ENCODE measurements at places on chromosomes 13 and 19.

GRCh38 chr19:47120470-47121067, 7.0 kb upstream of the ZC3H4 start:
- no peak for DNase-seq

DNA sequence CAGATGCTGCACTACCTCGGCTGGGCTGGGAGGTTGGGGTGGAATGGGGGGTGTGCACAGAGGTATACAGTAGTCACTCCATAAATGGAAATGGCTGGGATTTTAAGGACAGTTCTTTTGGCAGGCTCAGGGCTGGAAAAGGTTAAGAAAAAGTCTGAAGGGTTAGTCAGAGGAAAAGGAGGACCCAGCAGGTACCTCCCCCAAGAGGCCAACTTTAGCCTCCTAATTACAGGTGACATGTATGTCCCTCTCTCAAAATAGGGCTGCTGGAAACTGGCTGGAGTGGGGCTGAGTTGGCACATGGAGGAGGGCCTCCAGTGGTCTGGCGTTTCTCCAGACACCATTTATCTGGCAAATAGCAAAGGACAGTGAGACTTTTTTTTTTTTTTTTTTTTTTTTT, 994 bp downstream of the CCDC194 start:
- no peak for DNase-seq

GRCh38 chr19:51694318-51695085, 1.4 kb downstream of the SPACA6 start:
- no peak for DNase-seq

DNA sequence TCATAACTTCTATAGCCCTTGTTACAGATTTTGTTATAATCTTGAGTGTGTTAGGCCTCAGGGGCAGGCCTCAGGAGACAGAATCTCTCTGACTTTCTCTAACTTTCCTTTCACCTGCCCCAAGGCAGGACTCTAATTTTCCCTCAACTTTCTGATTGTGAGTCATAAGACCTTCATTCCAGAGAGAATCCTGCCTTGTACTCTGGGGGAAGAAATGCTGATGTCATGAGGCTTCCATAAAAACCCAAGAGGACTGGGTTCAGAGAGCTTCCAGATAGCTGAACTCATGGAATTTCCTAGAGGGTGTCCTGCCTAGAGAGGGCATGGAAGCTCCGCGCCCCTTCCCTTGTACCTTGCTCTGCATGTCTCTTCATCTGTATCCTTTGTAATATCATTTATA, 5.3 kb upstream of the KBTBD6 start:
- no peak for DNase-seq

DNA sequence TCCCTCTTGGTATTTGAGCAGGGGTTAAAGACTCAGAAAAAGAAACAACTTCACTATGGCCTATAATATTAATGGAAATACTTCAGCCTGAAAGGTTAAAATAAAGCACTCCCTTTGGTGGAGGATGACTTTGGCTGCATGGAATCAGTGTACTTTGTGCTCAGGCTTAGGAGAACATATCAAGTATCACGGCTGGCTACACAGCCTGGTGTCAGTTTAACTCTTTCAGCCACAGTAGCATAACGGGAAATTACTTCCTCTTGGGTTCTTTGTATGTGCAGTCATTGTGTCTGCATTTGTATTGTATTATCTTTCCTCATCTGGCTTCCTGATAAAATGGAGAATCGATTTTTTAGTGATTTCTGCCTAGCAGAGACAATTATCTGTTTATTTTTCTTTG, 239.0 kb downstream of the GGACT start:
- DNase-seq, result peak; percentile 28

DNA sequence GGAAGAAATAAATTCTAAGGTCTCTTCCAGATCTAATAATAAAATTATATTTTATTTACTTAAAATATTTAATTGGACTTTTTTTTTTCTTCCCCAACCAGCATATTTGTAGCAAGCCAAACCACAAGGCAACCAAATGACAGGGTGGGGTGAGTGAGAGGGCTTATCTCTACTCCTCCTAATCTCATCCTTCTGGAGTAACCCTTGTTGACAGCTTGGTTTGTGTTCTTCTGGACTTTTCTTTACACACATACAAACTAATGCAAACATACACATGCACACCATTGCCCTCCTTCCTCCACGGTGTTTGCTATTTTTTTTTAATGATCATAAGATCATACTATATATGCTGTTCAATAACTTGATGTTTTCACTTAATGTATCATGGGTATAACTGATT, 383.1 kb downstream of the DLEU7 start:
- DNase-seq, result no peak

- no peak for DNase-seq
Observed at GRCh38 chr19:3253270-3253669, 28.8 kb downstream of the CELF5 start.

DNA sequence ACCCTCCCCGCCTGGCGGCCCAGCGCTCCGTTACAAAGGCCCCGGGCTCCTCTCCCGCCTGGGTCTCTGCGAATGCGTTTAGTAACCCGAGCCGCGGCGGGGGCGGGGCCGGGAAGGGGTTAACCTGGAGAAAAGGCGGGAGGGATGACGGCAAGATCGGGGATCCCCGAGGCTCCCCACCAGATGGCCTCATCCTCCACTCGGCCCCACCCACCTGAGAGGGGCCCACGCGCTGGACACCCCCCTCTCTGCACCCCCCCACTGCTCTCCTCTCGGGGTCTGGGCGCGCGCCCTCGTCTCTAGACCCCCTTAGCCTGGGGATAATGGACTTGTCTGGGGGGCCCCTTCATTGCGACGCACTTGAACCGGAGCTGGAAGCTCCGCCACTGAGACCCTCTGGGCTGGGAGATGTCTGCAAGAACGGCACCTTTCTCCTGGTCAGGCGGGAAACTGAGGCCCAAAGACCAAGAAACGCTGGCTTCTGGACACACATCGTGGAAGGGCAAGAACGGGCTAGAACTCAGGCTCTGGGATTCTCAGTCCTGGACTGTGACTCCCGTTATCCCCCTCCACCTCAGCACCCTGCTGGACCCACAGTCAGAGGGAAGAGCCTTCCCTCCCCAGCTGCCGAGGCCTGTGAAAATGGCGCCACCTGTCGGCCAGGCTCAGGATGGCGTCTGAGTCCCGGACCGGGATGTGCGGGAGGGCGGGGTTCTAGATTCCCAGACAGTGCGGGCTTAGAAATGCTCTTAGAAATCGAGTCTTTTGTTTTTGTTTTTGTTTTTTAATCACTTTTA, 2.9 kb upstream of the LTBP4 start:
- DNase-seq, result peak; percentile 62

GRCh38 chr13:61414686-61415057, 977 bp downstream of the PCDH20 start:
- no peak for DNase-seq

DNA sequence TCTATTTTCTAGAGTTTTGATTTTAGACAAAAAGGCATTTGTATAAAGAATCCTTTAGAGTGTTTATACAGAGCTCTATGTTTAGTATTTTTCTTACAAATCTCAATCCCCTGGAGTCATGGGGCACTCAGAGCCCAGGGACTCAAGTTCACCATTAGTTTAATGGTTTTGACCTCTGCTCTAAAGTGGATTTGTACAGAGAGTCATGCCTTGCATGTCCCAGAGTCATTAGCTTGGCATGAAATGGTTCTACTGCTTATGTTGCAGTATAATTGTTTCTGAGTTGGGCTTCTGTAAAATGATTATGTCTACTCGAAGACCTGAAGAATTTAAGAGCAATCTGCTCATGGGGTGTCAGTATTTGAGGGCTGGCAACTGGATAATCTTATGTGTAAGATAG, 406.2 kb downstream of the DLEU7 start:
- DNase-seq, result no peak

DNA sequence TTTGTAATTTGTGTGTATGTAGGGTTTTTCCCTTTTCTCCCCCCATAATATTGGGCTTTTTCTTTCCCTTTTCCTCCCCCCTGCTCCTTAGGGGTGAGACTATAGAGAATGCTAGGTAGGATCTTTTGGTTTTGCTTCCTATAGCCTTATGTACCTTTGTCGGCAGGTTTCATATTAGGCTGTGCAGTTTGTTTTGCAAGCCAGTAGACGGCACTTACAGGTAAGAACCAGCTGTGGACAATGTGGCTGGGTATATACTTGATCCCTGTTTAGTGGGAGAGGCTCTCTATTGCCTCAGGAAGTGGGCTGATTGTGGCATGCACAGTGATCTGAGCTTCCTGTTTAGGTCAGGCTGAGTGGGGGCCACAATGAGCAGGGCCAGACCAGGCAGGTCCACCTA, 359.2 kb upstream of the OBI1 start:
- DNase-seq, result no peak

- no peak for DNase-seq
Observed at GRCh38 chr13:111152844-111153243, 37.7 kb downstream of the ARHGEF7 start.

DNA sequence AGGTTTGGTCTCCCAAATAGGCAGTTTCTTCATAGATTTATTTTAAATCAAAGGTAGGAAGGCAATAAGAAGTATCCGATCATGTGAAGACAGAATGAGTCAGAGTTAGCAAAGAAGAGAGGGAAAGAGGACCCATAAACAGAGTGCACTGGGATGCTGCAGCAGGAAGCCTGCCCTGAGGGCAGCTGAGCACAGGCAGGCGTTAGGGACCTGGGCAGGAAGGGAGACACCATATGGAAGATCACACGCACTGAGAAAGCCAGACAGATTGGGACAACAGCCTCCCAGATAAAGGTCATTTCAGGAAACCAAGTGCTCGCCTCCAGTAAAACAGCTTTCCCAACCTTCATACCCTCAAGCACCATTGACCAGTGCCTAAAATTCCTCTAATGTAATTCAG, 598.0 kb downstream of the EFNB2 start:
- no peak for DNase-seq

GRCh38 chr13:112215871-112216270, 148.9 kb downstream of the SOX1 start:
- DNase-seq, result no peak

DNA sequence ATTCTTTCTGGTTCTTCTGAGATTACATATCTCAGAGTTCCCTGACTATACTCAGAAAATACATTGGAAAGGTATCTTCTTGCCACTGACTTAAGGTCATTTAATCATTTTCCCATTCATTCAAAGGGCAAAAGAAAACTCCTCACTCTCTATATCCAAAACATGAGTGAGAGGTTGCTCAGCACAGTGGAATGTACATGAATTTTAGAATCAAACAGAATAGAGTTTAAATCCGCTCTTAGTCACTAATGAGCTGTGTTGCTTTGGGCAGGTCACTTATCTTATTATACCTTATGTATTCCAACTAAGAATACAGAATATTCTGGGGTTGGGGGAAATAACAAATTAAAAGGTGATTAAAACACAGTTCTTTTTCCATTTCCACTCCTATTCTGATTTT, 452.6 kb upstream of the KLF12 start:
- DNase-seq, result no peak

GRCh38 chr13:97848886-97849285, 104.6 kb upstream of the IPO5 start:
- no peak for DNase-seq

DNA sequence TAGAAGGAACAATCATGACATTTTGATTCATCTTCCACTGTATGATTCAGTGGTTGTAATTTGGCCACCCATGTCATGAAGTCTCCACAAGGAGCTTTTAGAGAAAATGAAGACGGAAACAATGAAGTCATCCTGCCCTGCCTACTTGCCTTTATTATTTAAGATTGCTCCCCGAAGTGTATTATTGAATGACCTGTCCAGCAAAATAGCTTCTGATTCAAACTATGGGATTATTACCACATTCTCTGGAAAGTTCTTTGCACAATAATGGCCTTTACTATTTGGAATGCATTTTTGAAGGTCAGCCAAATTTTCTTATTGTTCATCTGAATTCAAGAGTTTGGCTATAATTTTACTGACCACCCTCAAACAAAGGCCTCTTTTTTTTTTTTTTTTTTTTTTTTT, 77.8 kb upstream of the RFC3 start:
- no peak for DNase-seq

GRCh38 chr13:81334481-81334880, 993.6 kb upstream of the SPRY2 start:
- no peak for DNase-seq

GRCh38 chr13:31051999-31052398, 109.7 kb downstream of the HSPH1 start:
- no peak for DNase-seq

GRCh38 chr13:50069261-50069660, 54.0 kb downstream of the KCNRG start:
- no peak for DNase-seq

DNA sequence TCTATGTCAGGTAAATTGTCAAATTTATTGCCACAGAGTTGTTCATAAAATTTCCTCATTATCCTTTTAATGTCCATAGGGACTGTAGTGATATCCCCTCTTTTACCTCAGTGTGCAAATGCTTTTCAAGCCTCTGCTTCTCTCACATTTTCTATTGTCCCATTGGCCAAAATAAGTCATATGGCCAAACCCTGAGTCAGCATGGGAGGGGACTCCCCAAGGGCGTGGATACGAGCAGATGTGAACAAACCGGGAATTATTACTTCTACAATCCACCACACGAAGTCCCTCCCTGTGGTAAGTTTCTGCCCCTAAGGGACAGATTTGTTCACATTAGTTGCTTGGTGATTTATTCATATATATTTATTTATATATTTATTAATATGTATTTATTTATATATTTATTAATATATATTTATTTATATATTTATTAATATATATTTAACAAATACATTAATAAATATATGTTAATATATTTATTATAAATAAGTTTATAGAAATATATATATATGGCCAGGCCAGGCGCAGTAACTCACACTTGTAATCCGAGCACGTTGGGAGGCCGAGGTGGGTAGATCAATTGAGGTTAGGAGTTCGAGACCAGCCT, 20.1 kb upstream of the CAMSAP3 start:
- DNase-seq, result no peak

GRCh38 chr13:79034341-79034740, 371.7 kb downstream of the RBM26 start:
- no peak for DNase-seq

- DNase-seq, result no peak
Observed at GRCh38 chr13:21069561-21070004, 8.2 kb upstream of the LATS2 start.

Measured in COR-L47 (cell line).